Activated CD8-positive, alpha-beta memory T cell treated with anti-CD3 and anti-CD28 coated beads for 4 hours (primary cell): ENCODE measurements at places on chromosomes 4 and X.

DNA sequence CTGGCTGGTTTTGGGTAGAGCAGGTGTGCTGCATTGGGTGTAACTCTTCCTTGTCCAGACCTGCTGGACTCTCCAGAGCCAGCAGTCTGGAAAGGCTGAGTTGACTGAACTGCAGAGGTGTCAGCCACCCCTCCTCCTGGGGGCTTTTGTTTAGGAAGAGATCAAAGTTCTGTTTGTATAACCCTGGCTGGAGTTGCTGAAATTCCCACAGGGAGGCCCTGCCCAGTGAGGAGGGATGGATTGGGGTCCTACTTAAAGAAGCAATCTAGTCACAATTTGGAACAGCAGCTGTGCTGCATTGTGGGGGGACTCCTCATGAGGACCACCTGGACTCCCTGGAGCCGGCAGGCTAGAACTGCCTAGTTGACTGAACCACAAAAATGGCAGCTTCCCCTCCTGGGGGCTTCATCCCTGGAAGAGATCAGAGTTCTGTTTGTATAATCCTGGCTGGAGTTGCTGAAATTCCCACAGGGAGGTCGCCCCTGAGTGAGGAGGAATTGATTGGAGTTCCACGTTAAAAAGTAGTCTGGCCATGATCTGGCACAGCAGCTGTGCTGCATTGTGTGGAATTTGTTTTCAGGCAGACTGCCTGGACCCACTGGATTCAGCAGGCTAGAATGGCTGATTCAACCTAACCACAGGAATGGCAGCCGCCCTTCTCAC, 264.9 kb upstream of the ZC4H2 start:
- no peak for DNase-seq

- DNase-seq: no peak
Measured at GRCh38 chrX:44036336-44036735, 63.1 kb upstream of the NDP start.

- DNase-seq: no peak
Measured at GRCh38 chr4:75686346-75686745, 13.1 kb upstream of the G3BP2 start.

GRCh38 chrX:151984328-151984727, 9.9 kb upstream of the GABRE start:
- no peak for DNase-seq

GRCh38 chr4:113919611-113920010, 59.8 kb downstream of the ARSJ start:
- no peak for DNase-seq

GRCh38 chrX:79366873-79367749, at the start of gene ITM2A:
ITM2A (minus strand) TSS chrX:79367334; CDS start chrX:79367215, 119 bp downstream.
- DNase-seq: peak; percentile 33

DNA sequence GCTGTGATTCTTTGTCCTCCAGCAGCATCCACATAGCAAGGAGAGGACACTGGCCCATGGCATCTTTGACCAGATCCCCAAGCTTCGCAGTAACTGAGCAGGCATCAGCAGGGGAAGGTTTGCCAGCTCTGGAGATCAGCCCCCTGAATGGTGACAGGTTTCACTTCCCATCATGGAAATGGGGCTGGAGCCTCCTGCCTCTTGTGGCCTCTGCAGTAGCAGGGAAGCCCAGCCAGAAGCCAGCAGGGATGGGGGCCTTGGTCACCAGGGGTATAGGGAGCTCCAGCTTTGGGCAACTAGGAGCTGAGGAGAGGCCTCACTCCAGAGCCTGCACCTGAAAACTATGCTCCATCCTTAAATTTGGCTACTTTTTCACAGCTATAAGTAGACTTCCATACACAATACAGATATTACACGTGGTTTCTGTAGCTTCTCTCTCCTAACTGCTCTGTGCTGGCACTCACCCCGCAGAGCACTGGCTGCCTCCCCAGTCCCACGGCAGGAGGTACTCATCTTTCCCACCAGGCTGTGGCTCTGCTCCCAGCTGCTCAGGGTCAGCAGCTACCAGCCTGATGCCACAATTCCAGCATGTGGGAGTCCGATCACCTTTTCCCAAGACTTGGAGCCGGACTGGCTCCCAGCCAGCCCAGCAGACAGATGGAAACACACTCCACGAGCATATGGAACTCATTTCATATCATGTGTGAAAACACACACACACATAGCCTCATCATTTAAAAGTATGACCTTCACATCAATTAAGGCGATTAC, 2.8 kb downstream of the TMEM271 start:
- no peak for DNase-seq

- DNase-seq: no peak
Measured at GRCh38 chr4:36771411-36772153, 473.0 kb upstream of the NWD2 start.

- DNase-seq: no peak
Measured at GRCh38 chr4:183430317-183430993, 14.0 kb upstream of the CDKN2AIP start.

DNA sequence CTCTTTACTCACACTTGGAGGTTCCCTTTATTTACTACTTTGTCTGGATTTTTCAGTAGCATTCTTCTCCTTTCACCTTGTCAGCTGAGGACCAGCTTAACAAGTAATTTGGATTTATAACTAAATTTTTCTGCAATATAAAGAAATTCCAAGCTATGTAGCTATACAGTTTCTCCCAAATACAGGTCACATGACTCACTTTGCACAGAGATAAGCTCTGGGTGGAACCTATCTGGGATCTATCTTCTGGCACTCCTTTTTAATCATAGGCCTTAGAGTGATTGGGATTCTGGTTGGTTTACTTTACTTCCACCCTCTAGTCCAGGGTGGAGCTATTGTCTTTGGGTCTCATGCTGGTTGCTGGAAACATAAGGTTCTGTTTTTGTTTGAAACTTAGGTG, 34.9 kb upstream of the STK26 start:
- DNase-seq: no peak

- DNase-seq: no peak
Measured at GRCh38 chr4:109977854-109978501, 65.3 kb downstream of the EGF start.

- no peak for DNase-seq
Measured at GRCh38 chr4:163857903-163858302, 363.4 kb downstream of the TMA16 start.

DNA sequence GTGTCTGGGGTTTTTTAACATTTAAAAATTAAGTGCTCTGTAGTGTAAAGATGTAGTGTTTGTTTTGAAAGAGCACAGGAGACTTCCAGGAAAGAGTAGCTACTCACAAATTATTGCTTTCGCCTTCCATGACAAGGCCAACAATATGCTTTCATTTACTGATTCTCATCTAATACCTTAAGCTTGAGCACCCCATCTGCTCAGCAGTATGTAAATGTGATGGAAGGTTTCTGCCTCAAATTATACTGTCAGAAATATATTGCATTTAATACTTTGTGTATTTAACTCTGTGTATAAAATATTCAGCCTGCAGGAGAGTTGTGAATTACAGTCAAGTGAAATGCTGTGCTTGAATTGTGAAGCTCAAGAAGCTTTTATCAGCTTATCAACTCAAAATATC, 296.3 kb upstream of the ATOH1 start:
- no peak for DNase-seq

GRCh38 chr4:175351473-175351872, 433.3 kb downstream of the ADAM29 start:
- no peak for DNase-seq

DNA sequence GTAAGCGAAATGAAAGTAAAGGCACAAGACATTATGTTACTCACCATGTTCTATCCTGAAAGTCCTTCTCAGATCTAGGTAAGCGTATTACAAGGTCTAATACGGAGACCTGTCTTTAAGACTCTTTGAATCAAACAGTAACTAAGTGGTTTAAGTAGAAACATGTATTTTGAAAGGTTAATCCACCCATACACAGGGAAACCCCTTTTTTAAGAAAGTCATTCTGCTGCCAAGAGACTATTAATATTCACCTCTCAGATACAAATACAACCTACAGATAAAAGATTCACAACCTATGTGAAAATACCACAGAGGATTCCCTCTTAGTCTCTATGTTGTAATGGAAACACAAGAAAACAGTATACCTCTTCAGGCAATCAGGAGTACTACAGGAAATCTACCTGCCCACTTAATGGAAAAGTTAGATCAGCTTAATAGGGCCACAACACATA, 63.2 kb upstream of the TNIP3 start:
- DNase-seq: no peak

GRCh38 chr4:156992943-156993342, 21.3 kb upstream of the PDGFC start:
- no peak for DNase-seq

- DNase-seq: no peak
Measured at GRCh38 chr4:176635372-176636261, 157.1 kb downstream of the VEGFC start.

GRCh38 chr4:142547974-142548373, 298.1 kb downstream of the INPP4B start:
- DNase-seq: no peak

DNA sequence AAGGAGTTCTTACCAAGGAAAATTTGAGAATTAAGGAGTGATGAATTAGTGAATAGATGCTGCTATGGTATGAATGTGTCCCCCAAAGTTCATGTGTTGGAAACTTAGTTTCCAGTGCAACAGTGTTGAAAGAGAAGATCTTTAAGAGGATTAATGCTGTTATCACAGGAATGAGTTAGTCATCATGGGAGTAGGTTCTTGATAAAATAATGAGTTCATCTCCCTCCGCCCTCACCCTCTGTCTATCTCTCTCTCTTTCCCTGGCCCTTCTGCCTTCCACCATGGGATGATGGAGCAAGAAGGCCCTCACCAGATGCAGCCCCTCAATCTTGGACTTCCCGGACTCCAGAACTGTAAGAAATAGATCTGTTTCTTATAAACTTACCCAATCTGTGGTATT, 38.3 kb upstream of the KLHL8 start:
- DNase-seq: no peak

- no peak for DNase-seq
Measured at GRCh38 chrX:87434618-87435017, 83.0 kb upstream of the KLHL4 start.

DNA sequence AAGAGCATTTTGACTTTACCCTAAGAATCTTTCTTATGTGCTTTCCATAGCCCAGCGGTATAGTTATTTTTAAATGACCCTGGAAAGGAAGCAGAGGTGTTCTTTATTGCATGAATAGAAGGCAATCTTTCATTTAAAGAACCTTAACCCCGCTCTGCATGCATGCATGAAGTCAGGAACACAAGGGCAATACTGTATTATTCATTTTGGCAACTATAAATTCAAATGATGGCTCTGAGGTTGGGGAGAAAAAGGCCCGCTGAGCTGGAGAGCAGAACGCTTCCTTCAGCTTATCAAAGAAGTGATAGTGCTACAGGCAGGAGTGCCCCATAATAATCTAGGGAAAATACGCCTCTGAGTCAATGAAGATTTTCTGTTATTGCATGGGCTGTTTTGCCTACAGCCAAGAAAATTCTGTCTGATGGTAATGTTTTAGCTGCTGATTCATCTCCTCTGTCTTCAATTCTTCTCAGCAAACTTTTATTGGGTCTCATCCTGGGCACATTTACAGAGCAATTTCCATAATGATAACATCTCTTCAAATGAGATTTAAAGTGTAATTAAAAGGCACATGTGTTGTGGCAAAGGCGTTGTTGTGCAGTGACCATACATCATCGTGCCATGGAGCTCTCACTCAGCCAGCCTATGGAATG, 452.2 kb upstream of the FTHL17 start:
- no peak for DNase-seq

DNA sequence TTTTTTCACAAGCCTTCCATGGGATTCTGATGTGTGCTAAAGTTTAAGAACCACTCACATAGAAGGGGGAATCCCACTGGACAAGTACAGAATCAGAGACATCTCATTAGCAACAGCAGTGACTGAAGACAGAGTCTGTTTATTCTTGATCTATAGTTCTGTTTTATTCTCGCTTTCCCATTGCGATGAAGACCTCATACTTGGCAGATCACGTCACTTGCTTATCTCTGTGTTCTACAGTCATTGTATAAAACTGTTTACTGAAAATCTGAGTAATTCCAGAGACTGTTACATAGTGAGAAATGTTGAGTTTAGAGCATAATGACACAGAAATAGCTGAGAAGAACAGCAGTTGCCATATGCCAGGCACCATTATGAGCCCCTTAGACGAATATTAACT, 185.5 kb downstream of the PTTG2 start:
- no peak for DNase-seq

- no peak for DNase-seq
Measured at GRCh38 chr4:129822701-129823100, 726.7 kb downstream of the C4orf33 start.

- DNase-seq: no peak
Measured at GRCh38 chrX:139720136-139720535, 12.2 kb upstream of the MCF2 start.

DNA sequence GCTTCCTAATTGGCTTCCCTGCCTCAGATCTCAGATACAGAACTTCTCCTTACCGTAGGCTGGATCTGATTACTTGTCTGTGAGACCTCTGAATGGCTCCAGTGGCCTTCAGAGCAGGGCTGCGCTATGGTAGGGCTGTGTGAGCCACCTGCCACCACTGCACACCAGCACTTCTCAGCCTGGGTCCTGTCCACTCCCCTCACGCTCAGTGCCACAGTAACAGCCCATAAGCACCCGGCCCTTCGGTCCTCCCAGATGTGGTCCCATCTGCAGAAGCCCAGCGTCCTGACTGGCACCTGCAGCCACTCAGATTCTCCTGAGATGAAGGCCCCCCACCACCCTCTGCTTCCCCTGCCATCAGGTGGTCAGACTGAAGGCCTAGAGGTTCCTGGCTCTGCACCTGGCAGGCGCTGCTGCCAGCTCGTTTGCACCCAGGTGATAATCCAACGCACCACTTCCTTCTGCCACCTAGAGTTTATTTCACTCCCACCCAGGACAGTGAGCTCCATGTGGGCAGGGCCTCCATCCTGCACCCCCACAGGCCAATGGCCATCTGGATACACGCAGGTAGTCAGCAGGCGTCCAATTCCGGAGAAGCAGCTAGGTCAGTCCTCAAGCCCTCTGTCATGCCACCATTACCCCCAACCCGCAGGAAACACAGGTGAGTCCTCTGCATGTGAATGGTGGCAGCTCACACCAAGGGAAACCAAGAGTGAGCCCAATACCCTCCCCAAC, 5.4 kb downstream of the WDR1 start:
- DNase-seq: no peak

DNA sequence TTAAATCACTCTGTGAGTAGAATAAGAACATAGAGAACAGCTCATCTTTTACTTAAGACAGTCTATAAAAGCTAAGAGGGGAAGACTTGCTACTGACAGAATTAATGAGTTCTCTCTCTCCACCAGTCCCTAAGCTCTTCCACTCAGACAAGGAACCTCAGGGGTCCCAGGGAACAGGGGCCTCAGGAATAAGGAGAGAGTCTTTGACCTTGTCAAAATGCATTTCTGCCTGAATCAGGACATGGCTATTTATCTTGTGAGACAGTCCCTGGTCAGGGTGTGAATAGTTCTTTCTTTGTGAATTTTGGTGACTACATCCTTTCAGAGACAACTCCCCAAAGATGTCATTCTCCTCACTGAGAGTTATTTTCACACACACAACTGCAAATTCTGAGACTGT, 218.7 kb upstream of the HS3ST1 start:
- DNase-seq: no peak

GRCh38 chr4:76003035-76003434, 4.3 kb downstream of the CXCL9 start:
- no peak for DNase-seq

GRCh38 chrX:39826813-39827543, 270.8 kb downstream of the BCOR start:
- no peak for DNase-seq

- DNase-seq: no peak
Measured at GRCh38 chr4:32145987-32146386, 1425.8 kb downstream of the PCDH7 start.

- no peak for DNase-seq
Measured at GRCh38 chr4:126859314-126859713, 773.4 kb upstream of the INTU start.
